Stimulated activated CD4-positive, alpha-beta T cell treated with anti-CD3 and anti-CD28 coated beads, Interleukin-1b, Interleukin-23, amount 100 ng/mL, for 24 hours (primary cell): ENCODE measurements at places on chromosomes 2 and 18.

DNA sequence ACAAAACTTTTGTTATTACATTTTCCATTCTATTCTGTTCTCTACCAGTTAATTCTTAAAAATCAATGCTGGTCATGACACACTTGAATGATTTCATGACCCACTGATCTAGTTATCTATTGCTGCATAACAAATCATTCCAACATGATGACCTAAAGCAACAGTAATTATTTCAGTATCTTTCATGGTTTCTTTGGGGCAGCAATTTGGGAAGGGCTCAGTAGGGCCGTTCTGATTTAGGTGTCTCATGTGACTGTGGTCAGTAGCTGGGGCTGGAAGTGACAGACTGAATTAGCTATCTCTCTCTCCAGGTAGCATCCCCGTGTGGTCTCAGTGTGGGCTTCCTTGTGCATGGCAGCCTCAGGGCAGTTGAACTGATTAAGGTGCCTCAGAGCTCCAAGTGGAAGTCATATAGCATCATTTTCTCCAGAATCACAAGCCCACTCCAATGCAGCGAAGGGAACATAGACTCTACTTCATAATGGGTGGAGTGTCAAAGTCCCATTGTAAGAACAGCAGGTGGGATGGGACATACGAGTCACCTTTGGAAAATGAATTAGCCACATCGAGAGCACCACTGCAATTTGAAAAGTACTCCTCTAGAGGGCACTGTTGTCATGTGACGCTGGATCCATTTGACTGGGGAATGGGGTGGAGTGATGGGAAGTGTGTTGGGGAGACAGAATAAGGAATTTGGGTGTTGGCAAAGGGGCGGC lies 39.1 kb upstream of the FAM136A start:
- DNase-seq = peak; percentile 4

GRCh38 chr18:27649621-27650020 lies 464.5 kb upstream of the CHST9 start:
- DNase-seq = no peak

- no peak for DNase-seq
Observed at GRCh38 chr2:40321016-40321623, 130.8 kb downstream of the SLC8A1 start.

- no peak for DNase-seq
Observed at GRCh38 chr18:35415511-35416073, 38.5 kb upstream of the ZNF396 start.

DNA sequence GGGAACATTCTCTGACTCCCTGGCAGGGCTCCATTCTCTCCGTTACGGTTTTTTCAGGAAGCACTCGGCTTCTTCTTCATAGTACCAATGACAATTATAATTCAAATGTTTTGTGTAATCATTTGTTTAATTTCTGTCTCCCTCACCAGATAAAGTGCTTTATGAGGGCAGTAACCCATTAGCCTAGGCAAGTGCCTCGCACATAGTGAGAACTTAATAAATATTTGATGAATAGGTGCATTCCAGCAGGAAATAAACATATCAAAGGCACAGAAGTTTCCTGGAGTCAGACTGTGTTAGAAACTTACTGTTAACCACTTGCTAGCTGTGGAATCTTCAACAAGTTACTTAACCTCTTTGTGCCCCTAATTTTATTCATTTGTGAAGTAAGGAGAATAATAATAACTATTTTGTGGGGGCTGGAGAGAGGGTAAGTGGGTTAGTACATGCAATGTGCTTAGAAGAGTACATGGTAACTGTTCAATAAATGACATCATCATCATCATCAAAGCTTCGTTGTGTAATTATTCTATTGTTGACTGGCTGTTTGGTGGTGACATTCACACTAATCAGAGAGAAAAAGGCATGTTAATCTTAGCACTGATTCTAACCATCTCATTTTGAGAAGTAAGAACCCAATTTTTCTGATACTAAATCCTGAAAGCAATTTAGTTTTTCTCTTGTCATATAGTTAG lies 352.3 kb downstream of the INSIG2 start:
- no peak for DNase-seq

GRCh38 chr2:20539776-20540586 lies 93.1 kb downstream of the RHOB start:
- no peak for DNase-seq
